Skin of body (tissue), 3 donors: ENCODE measurements at places on chromosomes 11 and 22. TPM values are rescaled to one million over a fixed set of nuclear protein-coding genes. Genes with fewer than 3 reads are reported as not detected.

ENTHD1 gene
- not detected for total RNA-seq

KDELR3 gene
- 24.0 TPM for total RNA-seq

DNA sequence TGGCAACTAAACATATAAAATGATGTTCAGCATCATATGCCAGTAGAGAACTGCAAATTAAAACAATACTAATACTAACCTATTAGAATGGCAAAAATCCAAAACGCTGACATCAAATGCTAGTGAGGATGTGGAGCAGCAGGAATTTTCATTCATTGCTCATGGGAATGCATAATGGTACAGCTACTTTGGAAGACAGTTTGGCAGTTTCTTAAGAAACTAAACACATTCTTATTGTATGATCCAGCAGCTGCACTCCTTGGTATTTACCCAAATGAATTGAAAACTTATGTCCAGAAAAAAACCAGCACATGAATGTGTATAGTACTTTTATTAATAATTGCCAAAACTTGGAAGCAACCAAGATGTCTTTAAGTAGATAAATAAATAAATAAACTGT, 258.0 kb downstream of the TENM4 start:
- DNase-seq: no peak

GRCh38 chr22:31569126-31569525, 72.8 kb downstream of the SFI1 start:
- no peak for DNase-seq
